ENCODE measurements at places on chromosomes 3 and 15.

GRCh38 chr15:91790836-91791235 is 62.7 kb upstream of the SLCO3A1 start:
- no peak for DNase-seq
- H3K4me3 ChIP-seq = no peak overlapping the region
- peaks cover 11% of the 10 kb centered on the region for H3K27me3 ChIP-seq
- no peak overlapping the region for H3K27ac ChIP-seq
- H3K36me3 ChIP-seq = no peaks in the 10 kb centered on the region

DNA sequence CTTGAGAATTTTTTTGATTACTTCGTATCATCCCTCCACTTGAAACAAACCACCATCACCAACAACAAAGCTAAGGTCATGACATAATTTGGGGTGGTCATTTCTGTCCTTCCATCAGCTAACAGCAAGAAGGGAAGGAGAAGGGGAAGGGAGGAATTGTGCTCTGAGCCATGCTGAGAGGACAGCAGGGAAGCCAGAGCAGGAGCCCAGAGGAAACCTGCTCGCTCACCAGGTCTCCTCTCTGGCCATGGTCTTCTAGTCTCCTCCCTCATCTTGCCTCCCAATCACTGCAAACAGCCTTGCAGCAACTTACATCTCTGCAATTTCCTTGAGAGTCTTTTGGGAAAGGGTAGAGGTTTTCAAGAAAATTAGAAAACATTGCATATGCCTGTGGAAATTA is 196.7 kb downstream of the SSR3 start:
- H3K27ac ChIP-seq = no peak overlapping the region
- H3K4me3 ChIP-seq = no peak overlapping the region
- H3K27me3 ChIP-seq = no peaks in the 10 kb centered on the region
- H3K4me1 ChIP-seq = no peaks in the 10 kb centered on the region
- no peaks in the 10 kb centered on the region for H3K36me3 ChIP-seq

DNA sequence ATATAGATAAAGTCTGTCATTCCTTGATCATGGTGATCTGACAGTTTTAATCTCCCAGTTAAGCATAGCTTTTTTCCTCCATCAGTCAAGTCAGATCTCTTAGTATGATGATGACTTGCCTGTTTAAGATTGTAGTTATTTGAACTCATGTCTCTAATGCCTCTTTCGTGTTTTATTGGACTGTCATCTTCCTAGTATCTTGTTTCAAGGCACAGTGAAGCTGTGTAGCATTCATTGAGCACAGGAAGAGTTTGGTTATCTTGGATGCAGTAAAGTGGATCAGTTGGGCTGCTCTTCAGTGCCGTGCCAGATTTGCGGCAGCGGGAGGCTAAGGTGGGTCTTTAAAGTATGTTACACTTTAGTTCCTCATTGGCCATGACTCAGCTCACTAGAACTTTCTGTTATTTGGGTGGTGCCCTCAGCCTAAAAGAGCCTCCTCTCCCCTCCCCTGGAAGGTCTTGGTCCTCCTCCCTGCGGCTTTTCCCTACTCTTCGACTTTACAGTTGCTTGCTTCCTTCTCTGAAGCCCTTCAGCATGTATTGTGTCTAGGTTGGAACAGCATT is 45.7 kb upstream of the SKOR1 start:
- peaks cover 17% of the 10 kb centered on the region for H3K4me1 ChIP-seq
- H3K4me3 ChIP-seq = no peak overlapping the region
- no peak overlapping the region for H3K27ac ChIP-seq
- H3K36me3 ChIP-seq = peaks cover 2% of the 10 kb centered on the region
- H3K27me3 ChIP-seq = no peaks in the 10 kb centered on the region

- H3K4me3 ChIP-seq = peak within 1 kb of the TSS; percentile 91
- peak; percentile 97 for DNase-seq
- peaks cover 21% of the 10 kb centered on the region for H3K36me3 ChIP-seq
Observed at GRCh38 chr15:76931397-76932134, at the start of gene RCN2. RCN2 (plus strand) TSS chr15:76931749; CDS start chr15:76931842, 93 bp downstream.

DNA sequence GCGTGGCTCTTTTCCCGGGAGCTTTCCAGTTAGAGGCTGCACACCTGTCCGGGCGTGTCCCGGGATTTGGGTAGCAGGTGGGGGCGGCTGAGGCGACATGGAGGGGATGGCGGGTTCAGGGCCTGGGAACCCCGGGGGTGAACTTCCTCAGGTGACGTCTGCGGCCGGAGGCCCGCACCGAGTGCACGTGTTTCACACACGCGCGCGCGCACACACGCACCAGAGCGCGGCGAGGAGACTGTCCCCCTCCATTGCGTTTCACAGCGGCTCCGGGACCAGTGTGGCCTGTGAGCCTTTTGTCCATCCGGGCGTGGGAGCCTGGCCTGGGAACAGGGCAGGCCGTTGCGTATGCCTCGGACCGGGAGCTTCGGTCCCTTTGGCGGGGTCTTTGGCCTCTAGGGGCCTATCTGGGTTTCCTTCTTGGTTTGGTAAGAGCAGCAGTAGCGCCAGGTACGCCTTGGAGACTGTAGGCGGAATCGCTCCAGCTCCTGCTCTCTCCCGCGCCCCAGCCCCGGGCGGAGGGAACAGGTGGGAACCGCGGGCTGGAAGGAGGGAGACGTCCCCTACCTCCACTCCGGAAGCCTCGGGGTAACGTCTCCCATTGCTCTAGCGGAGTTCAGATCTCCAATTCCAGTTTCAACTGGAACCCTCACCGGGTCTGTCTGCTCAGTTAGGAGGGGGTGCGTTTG is 220.0 kb downstream of the MEIS2 start:
- no peak overlapping the region for H3K4me3 ChIP-seq
- DNase-seq = no peak
- H3K36me3 ChIP-seq = peaks cover 4% of the 10 kb centered on the region
- H3K27me3 ChIP-seq = peaks cover 98% of the 10 kb centered on the region
- H3K27ac ChIP-seq = no peak overlapping the region
- peaks cover 22% of the 10 kb centered on the region for H3K4me1 ChIP-seq

- DNase-seq = no peak
- H3K4me1 ChIP-seq = peaks cover 8% of the 10 kb centered on the region
- no peak overlapping the region for H3K4me3 ChIP-seq
- H3K27ac ChIP-seq = no peak overlapping the region
- no peaks in the 10 kb centered on the region for H3K27me3 ChIP-seq
- H3K36me3 ChIP-seq = no peaks in the 10 kb centered on the region
Observed at GRCh38 chr3:178072391-178073305, 463.6 kb upstream of the KCNMB2 start.

- peaks cover 26% of the 10 kb centered on the region for H3K4me1 ChIP-seq
- no peak overlapping the region for H3K27ac ChIP-seq
- no peaks in the 10 kb centered on the region for H3K27me3 ChIP-seq
Observed at GRCh38 chr3:13559764-13560525, 11.0 kb downstream of the FBLN2 start.

GRCh38 chr3:183895296-183895695 is 10.6 kb upstream of the PARL start:
- peaks cover 8% of the 10 kb centered on the region for H3K27me3 ChIP-seq
- H3K4me1 ChIP-seq = peaks cover 3% of the 10 kb centered on the region
- DNase-seq = no peak
- no peak overlapping the region for H3K27ac ChIP-seq
- H3K4me3 ChIP-seq = no peak overlapping the region
- H3K36me3 ChIP-seq = no peaks in the 10 kb centered on the region

DNA sequence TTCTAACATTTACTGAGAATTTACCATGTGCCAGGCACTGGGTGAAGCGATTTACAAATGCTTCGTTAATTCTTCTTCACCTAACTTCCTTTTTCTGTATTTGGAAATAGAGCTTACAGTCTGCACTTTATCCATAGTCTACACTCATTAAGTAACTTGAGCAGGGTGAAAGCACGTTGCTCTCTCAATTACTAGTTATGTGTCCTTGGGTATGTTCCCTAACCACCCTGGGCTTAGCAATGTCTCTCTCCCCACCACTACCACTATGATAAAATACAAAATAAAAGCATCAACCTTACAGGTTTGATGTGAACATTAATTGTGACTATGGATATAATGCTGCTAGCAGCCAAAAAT is 172.9 kb upstream of the SLC2A2 start:
- H3K4me3 ChIP-seq = no peak overlapping the region
- H3K36me3 ChIP-seq = peaks cover 22% of the 10 kb centered on the region
- DNase-seq = no peak
- peaks cover 8% of the 10 kb centered on the region for H3K4me1 ChIP-seq

DNA sequence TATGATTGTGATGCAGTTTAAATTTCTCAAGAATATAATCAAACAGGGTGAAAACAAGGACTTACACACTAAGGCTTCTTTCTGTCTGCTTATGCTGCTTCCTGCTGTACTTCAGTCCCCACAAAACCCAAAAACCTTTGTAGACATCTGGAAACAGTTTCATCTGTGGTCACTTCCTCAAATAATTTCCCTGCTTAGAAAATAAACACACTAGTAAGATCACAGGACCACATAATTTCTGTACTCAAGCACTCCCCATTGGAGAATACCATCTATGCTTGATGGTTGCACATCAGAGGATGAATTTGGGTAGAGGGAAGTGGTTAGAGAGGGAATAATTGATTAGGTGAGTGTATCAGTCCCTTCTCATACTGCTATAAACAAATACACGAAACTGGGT is 266.2 kb downstream of the LSAMP start:
- no peaks in the 10 kb centered on the region for H3K4me1 ChIP-seq
- DNase-seq = no peak
- no peaks in the 10 kb centered on the region for H3K36me3 ChIP-seq

DNA sequence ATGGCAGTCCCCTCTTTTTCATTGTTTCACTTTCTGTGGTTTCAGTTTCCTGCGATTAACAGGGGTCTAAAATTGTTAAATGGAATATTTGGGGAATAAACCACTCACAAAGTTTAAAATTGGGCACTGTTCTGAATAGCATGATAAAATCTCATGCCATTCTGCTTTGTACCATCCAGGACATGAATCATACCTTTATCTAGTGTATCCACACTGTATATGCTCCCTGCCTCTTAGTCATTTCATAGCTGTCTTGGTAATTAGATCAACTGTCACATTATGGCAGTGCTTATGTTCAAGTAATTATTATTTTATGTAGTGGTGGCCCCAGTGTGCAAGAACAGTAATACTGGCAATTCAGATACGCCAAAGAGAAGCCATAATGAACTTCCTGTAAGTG is 734.5 kb downstream of the ZPLD1 start:
- no peaks in the 10 kb centered on the region for H3K4me1 ChIP-seq
- H3K27me3 ChIP-seq = no peaks in the 10 kb centered on the region
- no peaks in the 10 kb centered on the region for H3K36me3 ChIP-seq
- H3K4me3 ChIP-seq = no peak overlapping the region
- no peak overlapping the region for H3K27ac ChIP-seq
- DNase-seq = no peak

DNA sequence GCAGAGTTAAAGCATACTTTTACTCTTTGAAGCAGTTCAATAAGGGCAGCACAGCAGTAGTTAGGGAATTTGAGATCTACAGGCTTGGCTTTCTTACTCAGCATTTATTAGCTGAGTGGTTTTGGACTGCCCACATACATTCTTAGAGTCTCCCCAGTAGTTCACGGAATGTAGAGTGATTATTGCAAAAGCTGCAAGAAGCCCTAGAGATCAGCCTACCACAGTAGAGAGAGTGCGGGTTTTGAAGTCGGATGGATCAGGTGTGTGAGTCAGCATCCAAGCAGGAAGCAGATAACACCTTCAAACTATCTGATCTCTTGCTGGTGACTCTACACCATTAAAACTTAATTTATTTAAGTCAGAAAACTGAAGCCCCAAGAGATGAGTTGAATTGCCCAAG is 171.9 kb downstream of the SYNPR start:
- no peak overlapping the region for H3K27ac ChIP-seq
- no peak for DNase-seq
- H3K4me3 ChIP-seq = no peak overlapping the region
- no peaks in the 10 kb centered on the region for H3K36me3 ChIP-seq

GRCh38 chr3:176651622-176652021 is 545.7 kb downstream of the TBL1XR1 start:
- no peak for DNase-seq
- no peaks in the 10 kb centered on the region for H3K27me3 ChIP-seq
- H3K4me3 ChIP-seq = no peak overlapping the region
- H3K36me3 ChIP-seq = no peaks in the 10 kb centered on the region

DNA sequence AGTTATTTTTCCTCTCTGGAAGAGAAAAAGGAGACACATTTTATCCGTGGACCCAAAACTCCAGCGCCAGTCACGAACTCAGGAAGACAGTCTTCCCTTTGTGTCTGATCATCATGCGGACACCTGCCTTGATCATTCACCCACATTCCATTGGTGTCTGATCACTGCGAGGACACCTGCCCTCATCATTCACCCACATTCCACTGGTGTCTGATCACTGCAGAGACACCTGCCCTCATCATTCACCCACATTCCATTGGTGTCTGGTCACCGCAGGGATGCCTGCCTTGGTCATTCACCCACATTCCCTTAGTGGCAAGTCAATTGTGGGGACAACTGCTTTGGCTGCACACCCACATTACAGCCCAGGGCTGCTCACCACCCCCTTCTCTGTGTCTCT is 148.9 kb downstream of the ROBO1 start:
- no peak overlapping the region for H3K4me3 ChIP-seq
- no peaks in the 10 kb centered on the region for H3K27me3 ChIP-seq
- no peak overlapping the region for H3K27ac ChIP-seq
- no peak for DNase-seq
- H3K4me1 ChIP-seq = no peaks in the 10 kb centered on the region
